ENCODE measurements at places on chromosomes 2 and 18.

- no peak for DNase-seq
These were observed 59.0 kb downstream of the SEPTIN10 start for GRCh38 chr2:109554758-109555157.

DNA sequence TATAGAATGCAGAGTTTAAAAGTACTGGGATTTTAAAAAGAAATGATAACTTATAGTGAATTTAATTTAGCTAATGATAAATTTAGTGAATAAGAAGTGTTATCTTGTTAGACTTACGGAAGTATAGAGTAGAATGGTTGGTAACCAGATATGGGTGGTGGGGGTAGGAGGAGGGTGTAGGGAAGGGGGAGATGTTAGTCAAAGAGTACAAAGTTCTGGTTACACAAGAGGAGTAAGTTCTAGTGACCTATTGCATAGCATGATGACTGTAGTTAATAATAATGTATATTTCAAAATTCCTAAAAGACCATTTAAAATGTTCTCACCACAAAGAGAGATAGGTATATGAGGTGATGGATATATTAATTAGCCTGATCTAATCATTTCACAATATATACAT, 184.8 kb upstream of the STON1 start:
- DNase-seq = no peak

DNA sequence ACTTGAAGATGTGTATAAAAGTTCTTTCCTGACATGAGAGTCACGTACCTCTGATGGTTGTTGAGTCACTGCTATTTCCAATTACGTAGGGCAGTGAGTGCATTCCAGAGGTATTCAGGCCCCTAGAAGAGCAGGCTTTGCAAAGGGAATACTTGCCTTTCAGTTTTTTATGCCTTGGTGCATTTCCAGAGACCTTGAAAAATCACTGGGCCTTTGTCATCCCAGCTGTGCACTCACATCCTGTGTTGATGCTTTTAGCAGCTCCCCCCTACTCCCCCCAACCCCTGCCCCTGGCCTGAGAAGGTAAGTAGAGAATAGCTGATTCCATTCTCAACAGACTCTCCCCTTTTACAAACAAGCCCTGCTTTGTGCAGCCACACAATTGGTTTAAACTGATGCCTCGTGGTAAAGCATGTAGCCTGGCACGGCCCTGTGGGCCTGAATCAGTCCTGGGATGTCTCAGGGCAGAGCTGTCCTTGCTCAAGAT, 174.2 kb downstream of the PRPF40A start:
- peak; percentile 62 for DNase-seq

GRCh38 chr18:9048236-9048635, 54.3 kb upstream of the NDUFV2 start:
- no peak for DNase-seq

- DNase-seq = no peak
These were observed 53.6 kb downstream of the SMAD2 start for GRCh38 chr18:47876813-47877212.

DNA sequence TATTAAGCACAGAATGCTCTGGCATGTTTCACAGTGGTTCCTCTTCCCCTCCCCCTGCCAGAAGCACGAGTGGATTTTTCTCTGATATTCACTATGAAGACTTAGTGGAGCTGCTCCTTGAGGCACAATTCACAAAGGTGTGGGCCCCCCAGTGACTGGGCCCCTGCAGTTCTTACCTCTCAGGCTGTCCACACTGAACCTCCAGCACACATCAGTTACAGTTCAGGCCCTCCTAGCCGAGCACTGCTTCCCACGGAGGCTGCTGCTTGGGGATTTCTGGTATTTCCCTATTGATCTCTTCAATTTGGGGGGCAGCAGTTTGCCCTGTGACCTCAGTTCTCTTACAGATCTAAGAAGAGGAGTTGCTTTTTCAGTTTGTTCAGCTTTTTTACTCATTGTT, 236.1 kb downstream of the SH3RF3 start:
- DNase-seq = no peak

Data from AG09319 (cell line).